Hematopoietic multipotent progenitor cell treated with erythropoietin and hydrocortisone succinate and interleukin-3 and kit ligand, for 8 days (in vitro differentiated cells): ENCODE measurements at places on chromosomes 16 and 17.

DNA sequence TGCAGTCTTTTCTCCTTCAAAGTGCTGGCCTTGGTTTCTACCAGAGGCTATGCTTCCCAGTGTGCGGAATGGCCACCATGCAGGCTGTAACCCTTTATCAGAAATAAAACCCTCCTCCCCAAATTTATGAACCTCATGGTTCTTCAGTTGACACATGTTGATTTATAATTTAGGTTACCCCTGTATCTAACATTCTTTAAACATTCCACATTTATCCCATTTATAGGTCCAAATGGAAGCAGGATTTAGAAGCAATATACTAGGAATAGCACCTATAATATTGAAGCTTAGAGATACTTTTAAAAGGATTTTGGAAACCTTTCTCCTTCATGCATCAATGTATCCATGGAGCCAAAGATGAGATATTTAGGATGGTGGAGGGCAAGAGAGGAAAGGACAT lies 438.8 kb upstream of the C16orf82 start:
- no peak for DNase-seq

DNA sequence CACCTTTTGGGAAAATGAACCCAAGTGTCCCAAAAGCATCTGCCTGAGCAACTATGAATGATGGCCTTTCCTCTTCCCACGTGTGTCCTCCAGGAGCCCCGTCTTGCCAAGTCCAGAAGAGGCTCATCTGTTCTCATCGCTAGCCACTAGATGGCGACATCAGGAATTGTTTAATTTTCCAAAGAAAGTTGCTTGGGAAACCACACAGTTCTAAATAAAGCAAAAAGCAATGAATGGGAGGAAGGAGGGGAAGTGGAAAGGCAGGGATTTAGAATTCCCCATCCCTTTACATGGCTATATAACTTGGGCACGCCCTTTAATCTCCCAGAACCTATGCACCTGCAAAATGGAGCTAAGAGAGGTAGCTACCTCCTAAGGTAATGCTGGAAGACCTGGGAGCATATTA lies 9.0 kb upstream of the CDH5 start:
- DNase-seq: peak; percentile 53

- DNase-seq: no peak
These were observed 16.9 kb upstream of the KDM6B start for GRCh38 chr17:7816926-7817642.

GRCh38 chr16:23500212-23500861 lies 10.0 kb downstream of the GGA2 start:
- DNase-seq: peak; percentile 65

DNA sequence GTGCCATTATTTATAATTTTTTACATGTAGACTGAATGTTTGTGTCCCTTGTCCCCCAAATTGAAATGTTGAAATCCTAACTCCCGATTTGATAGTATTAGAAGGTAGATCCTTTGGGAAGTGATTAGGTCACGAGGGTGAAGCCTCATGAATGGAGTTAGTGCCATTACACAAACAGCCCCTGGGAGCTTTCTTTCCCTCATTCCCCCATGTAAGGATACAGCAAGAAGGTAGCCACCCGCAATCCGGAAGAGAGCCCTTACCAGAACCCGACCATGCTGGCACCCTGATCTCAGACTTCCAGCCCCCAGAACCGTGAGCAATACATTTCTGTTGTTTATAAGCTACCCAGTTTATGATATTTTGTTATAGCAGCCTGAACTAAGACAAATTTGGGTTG lies 143.2 kb downstream of the NPIPB5 start:
- DNase-seq: no peak

- DNase-seq: no peak
These were observed 564 bp upstream of the TMIGD1 start for GRCh38 chr17:30334421-30334820.

DNA sequence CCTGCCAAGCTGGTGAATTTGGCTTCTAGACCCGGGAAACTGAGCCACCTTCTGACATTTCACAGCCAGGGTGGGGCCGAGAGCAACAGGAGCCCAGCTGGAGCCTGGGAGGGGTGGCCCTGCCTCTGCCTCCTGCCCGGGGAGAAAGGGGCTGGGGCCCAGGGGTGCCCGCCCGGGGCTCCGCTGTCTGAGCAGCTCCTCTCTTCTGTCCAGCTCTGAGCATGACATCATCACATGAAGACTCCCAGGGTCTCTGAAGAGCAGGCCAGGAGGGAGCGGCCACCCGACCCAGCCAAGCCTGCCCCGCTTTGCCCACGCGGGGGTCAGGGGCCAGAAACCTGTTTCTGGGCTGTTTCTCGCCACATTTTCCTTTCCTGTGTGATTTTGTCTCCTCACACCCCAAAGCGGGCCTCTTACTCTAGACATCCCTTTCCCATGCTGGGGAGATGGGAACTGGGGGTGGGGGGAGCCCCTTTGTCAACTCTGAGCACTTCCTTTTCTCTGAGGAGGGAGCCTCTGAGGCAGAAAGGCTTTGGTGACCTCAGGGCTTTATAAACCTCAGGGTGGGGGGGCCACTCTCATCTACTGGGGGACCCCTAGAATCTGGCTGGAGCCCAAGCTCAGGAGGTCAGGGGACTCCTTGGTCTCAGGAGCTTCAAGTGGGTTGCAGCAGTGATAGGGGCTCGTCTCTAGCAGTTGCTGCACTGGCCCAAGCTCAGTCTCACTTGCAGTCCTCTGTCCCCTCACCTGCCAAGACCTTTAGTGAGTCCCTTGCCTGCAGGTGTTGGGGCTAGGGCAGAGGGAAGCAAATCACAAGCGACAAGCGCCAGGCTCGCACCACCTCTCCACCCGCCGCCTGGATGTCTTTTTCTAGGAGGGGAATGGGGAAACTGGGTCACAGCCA lies 7.6 kb downstream of the UBALD2 start:
- no peak for DNase-seq
